Activated T-helper 2 cell treated with anti-CD3 and anti-CD28 coated beads, Interferon-gamma antibody, Interleukin-2, Interleukin-4, amounts not matched to agents 10 μg/mL and 5 μg/mL and 100 μg/mL, durations not matched to agents 14 hours and 24 hours and 36 hours (primary cell): ENCODE measurements at places on chromosomes 12 and 14. TPM values are rescaled to one million over a fixed set of nuclear protein-coding genes. Genes with fewer than 3 reads are reported as not detected.

- H3K27ac ChIP-seq: no peak overlapping the region
- peaks cover 2% of the 10 kb centered on the region for H3K4me1 ChIP-seq
- no peaks in the 10 kb centered on the region for H3K36me3 ChIP-seq
- no peaks in the 10 kb centered on the region for H3K27me3 ChIP-seq
Observed at GRCh38 chr12:93108985-93109384, 179.9 kb upstream of the EEA1 start.

DNA sequence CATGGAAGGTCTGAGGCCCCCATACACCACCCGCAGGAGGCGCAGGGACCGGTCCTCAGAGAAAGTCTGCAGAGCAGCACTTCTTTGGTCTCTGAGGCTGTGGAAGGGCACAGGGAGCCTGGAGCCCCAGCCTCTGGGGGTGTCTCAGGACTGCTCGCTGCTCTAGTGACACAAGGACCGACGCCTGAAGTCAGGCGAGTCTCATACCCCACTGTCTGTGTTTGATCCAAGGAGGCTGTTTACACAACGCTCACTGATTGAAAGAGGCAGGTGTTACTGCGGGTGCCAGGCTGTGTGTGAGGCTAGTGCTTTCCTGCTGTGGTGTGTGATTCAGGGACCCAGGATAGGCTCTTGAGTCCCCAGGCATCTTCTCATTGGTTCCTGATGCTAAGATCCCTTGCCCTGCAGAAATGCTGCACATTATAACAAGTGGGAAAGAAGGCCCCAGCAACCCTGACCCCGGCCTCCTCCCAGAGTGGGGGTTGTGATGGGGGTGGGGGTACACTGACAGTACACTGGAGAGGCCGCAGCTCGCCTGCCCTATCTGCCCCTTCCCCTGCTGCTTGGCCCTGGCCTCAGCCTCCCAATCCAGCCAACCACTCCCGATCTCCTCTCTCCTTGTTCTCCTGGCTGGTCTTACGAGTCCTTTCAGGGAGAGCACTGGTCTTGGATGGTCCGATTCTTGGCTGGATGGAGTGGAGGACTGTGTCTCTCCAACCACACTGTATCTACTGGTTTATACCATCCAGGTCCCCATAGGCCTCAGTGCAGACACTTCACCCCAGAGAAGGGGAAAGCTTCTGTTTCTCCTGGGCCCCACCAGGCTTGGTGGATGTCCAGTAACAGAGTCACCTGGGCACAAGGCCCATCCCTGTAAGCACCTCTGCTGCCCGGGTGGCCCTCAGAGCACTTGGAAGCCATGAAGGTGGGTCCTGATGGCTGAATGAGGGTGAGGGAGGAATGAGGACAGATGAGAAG lies 6.6 kb downstream of the CACNA2D4 start:
- DNase-seq: no peak
- H3K4me3 ChIP-seq: no peak overlapping the region
- peaks cover 10% of the 10 kb centered on the region for H3K27me3 ChIP-seq

GRCh38 chr12:95522692-95523091 lies 28.6 kb downstream of the USP44 start:
- H3K27ac ChIP-seq: no peak overlapping the region
- peaks cover 7% of the 10 kb centered on the region for H3K36me3 ChIP-seq
- no peaks in the 10 kb centered on the region for H3K4me1 ChIP-seq
- DNase-seq: no peak
- H3K4me3 ChIP-seq: no peak overlapping the region
- H3K27me3 ChIP-seq: no peaks in the 10 kb centered on the region

- no peak overlapping the region for H3K27ac ChIP-seq
- peaks cover 13% of the 10 kb centered on the region for H3K36me3 ChIP-seq
- peaks cover 49% of the 10 kb centered on the region for H3K4me1 ChIP-seq
- no peak for DNase-seq
- H3K4me3 ChIP-seq: no peak overlapping the region
Observed at GRCh38 chr12:89858718-89859117, 150.1 kb upstream of the ATP2B1 start.

DNA sequence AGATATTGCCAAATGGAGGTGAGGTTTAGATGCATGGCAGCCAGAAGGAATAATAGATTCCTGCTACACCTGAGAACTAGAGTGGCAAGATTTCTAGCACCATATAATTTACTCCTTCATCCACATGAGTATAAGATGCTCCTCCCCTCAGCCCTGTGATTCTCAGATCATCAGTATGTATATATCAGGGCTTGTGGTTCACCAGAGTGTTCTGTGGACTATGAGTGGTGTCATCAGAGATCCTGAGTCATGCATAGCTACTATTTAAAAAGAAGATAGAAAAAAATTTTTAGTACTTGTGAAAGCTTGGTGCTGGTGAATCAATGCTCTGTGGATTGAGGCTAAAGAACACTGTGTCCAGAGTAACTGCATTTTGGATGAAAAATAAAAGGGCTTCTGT lies 285.9 kb downstream of the BMP4 start:
- no peaks in the 10 kb centered on the region for H3K27me3 ChIP-seq
- no peak for DNase-seq
- H3K4me3 ChIP-seq: no peak overlapping the region
- H3K36me3 ChIP-seq: no peaks in the 10 kb centered on the region
- no peak overlapping the region for H3K27ac ChIP-seq

DNA sequence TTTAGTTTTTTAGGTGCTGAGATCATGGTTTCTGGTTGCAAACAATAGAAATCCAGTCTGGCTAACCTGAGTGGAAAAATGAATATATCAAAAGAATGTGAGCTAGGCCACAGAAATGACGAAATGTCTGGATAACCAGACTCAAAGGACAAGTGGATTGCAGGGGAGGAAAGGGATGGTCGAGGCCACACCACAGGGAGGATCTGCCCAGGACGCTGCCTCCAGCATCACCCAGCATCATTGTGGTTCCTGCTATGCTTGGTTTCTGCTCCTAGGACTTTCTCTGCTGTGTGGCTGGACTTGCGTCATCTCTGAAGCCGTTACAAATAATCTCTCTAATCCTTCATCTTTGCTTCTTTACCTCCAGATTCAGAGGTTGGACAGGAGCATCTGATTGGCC lies 80.4 kb downstream of the TTC8 start:
- H3K4me3 ChIP-seq: no peak overlapping the region
- no peak overlapping the region for H3K27ac ChIP-seq
- no peaks in the 10 kb centered on the region for H3K4me1 ChIP-seq
- DNase-seq: no peak

The DNAI7 gene
- not detected in 2 replicates for total RNA-seq

- no peaks in the 10 kb centered on the region for H3K36me3 ChIP-seq
- no peak for DNase-seq
- peaks cover 31% of the 10 kb centered on the region for H3K27me3 ChIP-seq
- H3K4me1 ChIP-seq: peaks cover 6% of the 10 kb centered on the region
- H3K4me3 ChIP-seq: no peak overlapping the region
Observed at GRCh38 chr14:69581316-69581935, 6.8 kb upstream of the CCDC177 start.
